ENCODE measurements at places on chromosomes 6 and 20.

GRCh38 chr6:131036601-131037000 lies 26.4 kb downstream of the EPB41L2 start:
- DNase-seq: no peak

- DNase-seq: no peak
Observed at GRCh38 chr6:156827382-156827781, 50.2 kb downstream of the ARID1B start.

DNA sequence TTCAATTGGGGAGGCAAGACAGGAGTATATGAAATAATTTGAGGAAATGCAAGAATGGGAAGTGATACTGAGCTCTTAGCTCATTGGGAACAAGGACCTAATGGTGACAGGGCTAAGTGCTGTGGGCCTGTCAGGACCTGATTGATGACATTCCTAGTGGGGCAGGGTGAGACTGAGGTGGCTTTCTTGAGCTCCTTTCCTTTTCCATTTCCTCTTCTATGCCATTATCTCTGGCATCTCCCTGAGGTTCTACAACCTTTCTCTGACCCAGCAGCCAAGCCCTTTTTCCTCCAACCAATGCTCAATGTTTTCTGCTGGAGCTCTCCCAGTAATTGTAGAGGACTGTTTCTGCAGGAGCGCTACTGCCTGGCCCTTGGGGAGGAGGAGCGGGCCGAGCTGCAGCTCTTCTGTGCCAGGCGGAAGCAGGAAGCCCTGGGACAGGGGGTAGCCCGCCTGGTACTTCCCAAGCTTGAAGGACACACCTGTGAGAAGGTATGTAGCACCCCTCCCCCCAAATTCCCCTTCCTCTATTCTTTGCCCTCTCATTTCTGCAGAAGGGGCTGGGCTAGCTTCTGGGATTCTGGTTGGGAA lies 2.8 kb upstream of the TOMM6 start:
- no peak for DNase-seq

DNA sequence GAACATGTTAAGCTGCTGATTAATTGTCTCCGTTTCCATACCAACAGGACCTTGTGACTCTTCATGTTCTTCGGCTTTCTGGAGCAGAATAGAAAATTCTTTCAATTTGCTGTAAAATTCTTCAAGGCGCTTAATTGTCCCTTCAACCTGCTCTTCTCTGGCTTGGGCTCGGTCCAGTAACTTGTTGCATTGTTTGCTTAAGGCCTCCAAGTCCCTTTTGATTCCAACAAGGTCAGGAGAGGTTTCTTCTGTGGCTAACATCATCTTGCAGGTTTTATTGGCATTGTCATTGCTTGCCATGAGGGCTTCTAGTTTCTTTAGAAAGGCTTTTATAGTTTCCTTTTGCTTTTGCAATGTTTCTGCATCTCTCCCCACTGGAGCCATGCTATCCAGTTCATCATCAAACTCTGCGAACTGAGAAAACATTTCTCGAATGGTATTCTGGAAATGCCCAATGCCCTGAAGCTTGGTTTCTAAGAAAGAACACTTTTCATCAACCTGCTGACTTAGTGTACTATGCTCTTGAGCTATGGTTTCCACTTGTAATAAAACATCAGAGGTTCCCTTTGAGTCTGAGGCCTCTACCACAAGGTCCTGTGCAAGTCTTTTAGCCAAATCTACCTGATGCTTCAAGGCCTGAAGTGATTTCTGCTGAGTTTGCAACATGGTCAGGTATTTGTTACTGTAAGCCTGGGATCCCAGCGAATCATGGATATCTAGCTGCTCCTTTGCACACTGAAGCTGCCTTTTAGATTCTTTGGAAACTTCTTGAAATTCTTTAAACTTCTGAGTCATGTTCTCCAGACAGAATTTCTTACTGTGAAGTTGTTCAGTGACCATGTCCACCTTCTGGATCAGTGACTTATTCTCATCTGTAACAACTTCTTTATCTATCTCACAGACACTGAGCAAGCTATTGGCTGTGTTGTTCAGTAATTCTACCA lies 90.2 kb downstream of the DST start:
- peak; percentile 52 for DNase-seq

DNA sequence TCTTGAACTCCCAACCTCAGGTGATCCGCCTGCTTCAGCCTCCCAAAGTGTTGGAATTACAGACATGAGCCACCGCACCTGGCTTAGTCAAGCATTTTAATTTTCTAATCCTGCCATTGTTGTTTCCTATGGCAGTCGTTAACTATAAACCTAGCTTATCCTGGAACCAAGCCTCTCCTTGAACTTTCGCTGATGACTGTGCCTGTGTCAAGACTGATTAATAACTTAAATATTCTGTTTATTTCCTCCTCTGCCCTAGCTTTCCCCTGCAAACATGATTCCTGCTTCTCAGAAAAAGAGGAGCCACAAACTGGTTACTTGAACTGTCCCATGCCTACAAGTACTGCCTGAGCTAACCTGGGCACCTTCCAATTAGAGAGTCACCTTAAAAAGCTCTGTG lies 1.5 kb downstream of the VNN1 start:
- peak; percentile 37 for DNase-seq

- DNase-seq: no peak
Observed at GRCh38 chr6:51913265-51913664, 174.1 kb downstream of the PKHD1 start.

DNA sequence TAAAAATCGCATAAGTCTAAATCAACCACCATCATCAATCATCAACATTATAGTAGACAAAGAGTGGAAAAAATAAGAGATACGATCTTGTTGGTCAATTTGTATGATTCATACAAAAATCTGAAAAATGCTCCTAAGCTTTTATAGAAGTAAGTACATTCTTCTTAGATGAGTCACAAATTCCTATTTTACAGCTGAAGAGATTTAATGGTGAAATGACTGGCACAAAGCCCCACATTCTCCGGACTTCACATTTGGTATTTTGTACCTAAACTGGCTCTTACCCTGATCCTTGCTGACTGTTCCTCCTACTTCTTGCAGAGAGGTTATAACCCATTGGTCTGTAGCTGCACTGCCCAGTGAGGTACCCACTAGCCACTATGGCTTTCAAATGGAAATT lies 29.9 kb upstream of the PREP start:
- DNase-seq: peak; percentile 57

- DNase-seq: peak; percentile 39
Observed at GRCh38 chr6:115838763-115839401, 221.8 kb downstream of the FRK start.

GRCh38 chr6:43630980-43631619 lies 2.0 kb upstream of the GTPBP2 start:
- DNase-seq: no peak

DNA sequence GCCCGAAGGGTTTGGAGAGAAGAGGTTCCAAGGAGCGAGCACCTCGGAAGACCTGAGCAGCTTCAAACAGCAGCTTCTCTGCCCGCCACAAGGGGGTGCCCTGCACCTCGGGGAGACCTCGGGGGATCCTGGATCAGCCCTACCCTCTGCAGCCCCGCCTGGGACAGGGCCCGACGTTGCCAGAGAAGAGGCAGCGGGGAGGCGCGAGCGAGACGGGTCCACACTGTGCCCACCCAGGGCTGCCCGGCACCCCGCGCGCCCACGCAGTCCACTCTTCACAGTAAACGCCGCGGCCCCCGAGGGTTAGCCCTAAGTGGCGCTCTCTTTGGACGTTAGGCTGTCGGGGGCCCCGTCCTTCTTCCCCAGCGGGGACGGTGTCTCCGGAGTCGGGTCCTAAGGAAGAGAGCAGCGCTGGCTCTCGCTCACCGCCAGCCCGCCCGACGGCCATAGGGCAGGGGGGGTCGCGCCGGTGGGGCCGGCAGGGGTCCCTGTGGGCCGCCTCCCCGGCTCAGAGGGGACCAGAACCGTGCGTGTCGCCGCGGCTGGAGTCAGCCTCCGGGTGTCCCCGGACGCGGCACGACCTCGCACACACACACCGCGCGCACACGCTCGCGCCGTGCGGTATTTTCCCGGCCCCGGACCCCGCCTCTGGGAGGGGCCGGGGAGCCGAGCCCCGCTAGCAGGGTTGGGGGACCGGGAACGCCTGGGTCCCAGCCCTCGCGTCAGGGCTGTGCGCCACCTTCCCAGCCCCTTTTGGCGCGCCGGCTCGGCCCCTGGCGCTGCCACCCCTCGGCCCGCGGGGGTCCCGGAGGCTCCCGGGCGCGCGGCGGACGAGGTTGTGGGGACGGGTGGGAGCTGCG lies 929 bp downstream of the CDH22 start:
- peak; percentile 37 for DNase-seq

GRCh38 chr20:5061213-5061612 lies 58.5 kb downstream of the PCNA start:
- no peak for DNase-seq

- DNase-seq: no peak
Observed at GRCh38 chr20:50043573-50044352, 61.0 kb downstream of the SNAI1 start.

DNA sequence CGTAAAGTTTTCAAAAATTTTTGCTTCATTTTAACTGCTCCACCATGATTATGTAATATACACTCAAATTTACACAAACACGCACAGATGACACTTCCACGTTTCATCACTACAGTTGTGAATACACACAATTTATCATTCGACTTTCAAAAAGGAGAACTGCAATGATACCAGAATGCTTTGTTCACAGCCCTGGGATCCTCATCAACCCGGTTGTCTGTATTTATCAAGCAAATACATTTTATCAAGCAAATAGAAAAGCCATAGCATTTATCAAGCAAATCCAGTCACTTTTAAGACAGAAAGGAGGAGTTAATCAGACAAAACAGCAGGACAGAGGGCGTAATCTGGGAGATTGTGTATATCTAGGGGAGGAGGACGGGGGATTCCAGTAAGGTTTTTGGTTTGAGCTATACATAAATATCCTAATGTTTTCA lies 20.3 kb upstream of the ABT1 start:
- DNase-seq: peak; percentile 10

DNA sequence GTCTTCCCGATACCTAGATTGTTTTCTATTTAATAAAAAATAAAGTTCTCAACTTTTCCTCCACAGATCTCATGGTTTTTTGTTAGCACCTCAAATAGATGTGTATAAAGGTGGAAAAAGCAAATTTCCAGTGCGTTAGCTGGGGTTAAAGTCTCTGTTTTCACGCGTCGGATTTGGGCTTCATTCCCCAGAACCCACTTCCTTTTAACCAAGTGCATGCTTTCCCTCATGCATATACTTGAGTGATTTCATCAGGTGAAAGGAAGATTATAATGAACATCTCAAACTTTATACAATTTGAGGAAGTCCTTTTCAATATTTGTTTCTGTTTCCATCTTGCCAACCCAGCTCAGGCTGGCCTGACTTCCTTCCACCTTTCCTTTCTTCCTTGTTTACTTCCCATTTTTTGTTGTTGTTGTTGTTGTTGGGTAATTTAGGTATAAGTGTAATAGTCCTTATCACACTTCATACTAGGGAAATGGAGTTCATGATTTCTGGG lies 43.9 kb upstream of the GGTLC1 start:
- no peak for DNase-seq

DNA sequence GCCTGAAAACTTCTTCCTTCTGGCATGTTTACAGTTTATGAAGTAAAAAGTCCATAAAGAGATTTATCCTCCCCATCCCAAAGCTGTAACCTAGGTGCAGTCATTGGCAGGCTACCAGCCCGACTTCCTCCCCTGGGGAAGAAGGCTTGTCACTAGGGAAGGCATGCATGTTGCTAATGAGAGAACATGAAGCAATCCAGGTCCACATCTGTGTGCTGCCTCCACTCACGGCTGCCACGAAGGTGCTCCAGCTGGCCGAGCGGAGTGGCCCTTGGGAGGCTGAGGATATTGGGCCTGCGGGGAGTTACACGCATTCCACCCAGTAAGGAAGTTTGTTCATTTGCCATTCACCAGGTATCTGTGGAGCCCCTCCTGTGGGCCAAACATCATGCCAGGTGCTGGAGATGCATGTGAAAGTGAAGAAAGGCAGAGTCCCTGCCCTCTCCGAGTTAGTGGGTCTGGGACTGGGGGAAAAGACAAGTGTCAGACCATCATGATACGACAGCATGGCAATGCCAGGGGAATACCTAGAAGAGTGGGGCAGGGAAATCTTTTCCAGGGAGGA lies 257.0 kb downstream of the NRN1 start:
- DNase-seq: no peak

DNA sequence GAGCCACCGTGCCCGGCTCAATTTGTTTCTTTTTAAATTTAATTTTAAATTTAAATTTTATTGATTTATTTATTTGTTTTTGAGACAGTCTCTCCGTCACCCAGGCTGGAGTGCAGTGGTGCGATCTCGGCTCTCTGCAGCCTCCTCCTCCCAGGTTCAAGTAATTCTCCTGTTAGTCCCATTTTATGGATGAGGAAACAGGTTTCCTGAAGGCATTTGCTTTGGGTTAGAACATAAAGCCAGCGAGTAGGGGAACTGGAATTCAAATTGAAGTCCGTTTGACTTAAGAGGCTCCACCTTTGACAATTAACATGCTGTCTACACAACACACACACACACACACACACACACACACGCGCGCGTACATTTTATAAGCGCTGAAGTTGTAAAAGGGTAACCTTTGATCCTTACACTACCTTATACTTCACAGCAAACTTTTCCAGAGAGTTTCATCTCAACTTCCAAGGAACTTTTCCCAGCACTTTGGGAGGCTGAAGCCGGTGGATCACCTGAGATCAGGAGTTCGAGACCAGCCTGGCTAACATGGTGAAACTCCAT lies 232.0 kb downstream of the BCAS1 start:
- DNase-seq: no peak

DNA sequence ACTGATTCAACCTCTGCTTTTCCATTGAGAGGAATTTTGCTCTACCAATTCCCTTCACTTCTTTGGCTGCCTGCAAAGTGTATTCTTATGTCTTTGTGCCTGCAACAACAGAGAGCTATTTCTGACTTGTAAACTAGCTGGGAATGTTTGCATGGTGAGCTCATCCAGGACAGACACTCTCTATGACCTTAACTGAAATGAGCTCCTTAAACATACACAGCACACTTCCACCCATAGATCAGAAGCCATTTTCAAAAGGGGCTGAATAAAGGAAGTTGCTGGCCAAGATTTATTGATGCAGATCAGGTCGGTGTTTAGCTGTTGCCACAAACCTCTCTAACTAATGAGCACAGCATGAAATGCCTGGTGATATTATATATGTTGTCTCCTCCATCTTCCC lies 377.7 kb downstream of the BTBD9 start:
- DNase-seq: peak; percentile 89
